SK-N-DZ (cell line): ENCODE measurements at places on chromosomes 7 and 10.

- DNase-seq, result no peak
These were observed 2.2 kb upstream of the MBLAC1 start for GRCh38 chr7:100124301-100125230.

DNA sequence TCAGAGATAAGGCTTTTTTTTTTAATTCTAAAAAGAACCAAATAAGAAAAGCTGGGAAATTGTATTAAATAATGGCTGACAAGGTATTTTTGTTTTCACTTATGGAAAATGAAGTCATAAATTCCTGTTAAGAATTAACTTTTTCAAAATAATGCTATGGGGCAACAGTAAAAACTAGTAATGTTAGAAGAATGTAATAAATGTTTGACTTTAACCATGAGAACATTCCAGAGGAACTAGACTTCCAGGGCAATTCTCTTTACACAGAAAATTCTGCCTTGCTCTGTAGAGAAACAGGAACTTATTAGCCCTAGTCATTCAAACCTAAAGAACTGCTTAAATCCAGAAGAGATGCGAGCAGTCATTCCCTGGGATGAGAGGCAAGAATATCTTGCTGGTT, 571.1 kb downstream of the IPMK start:
- DNase-seq, result no peak

- DNase-seq, result no peak
These were observed 239.8 kb upstream of the IGFBP3 start for GRCh38 chr7:46160861-46161260.

GRCh38 chr10:44116474-44116873, 268.4 kb downstream of the CXCL12 start:
- DNase-seq, result no peak

GRCh38 chr10:72353028-72353964, 1.4 kb downstream of the DNAJB12 start:
- peak; percentile 67 for DNase-seq

DNA sequence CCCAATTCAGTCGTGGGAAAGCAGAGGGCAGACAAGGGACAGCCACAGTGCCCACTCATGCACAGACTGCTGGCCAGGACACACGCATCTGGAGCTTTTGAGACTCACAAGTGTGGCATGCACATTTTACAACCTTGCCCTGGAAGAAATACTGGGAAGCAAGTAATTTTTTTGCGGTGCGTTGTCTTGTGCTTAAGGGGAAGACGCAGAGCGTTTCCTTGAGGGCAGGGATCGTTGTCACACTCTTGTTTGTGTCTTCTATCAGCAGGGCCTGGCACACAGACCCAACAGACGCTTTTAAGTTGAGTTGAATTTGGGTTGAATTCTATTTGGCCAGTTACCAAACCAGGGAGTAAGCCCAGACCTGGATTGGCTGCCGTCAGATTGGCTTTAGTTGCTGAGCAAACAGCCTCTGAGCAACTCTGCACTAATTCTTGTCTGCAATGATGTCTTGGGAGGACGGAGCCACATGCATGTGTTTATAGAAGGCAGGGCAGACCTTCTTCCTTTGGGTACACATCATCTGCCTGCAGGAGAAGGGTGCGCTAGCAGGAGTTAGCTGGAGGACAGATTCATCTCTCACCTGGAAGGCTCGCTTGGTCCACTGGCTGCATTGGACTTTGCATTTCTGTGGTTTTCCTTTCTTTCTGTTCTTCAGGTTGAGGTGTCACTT, 38.4 kb downstream of the IL2RA start:
- DNase-seq, result no peak

DNA sequence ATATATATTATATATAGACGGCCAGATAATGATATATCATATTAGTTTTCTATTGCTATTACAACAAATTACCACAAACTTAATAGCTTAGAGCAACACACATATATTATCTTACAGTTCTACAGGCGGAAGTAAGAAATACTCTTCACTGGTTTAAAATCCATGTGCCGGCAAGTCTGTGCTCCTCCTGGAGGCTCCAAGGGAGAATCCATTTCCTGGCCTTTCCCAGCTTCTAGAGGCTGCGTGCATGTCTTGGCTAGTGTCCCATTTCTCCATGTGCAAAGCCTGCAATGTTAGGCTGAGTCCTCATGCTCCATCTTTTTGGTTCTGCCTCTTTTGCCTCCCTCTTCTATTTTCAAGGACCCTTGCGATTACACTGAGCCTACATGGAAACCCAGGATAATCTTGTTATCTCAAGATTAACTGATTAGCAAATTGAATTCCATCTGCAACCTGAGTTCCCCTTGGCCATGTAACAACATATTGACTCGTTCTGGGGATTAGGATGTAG, 23.9 kb upstream of the PNLIPRP3 start:
- peak; percentile 90 for DNase-seq

GRCh38 chr10:131997366-131998049, 15.8 kb upstream of the BNIP3 start:
- no peak for DNase-seq

DNA sequence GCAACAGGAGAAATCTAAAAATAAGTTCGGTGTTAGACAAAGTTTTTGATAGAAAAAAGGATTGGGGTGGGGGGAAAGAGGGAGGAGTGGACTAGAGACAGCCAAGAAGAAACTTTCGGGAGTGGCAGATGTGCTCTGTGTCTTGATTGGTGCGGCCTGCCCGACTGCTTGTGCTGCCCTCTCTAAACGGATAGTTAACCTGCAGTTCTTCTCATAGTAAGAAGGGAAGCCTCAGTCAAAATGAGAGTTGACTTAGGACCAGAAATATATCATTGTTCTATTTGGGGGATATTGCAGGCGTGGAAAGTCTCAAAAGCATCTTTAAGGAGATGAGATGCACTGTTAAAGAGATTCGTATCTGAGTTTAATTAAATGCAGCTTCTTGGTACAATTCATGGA, 39.3 kb downstream of the UBE3C start:
- DNase-seq, result no peak

DNA sequence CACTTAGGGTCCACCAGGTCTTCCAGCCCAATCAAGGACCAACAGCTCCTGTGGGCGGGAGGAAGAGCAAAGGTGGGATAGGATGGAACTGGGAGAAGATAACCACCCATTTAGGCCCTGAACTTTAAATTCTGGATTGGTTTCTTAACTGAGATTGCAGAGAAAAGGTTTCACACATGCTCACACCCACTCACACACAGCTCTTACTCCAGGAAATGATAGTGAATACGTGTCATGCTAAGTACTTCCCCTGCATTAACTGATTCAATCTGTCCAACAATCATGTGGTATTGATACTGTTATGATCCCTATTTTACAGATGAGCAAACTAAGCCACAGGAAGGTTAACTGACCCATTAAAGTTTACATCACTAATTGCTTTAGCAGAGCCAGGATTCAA, 4.6 kb upstream of the CYP3A4 start:
- no peak for DNase-seq

DNA sequence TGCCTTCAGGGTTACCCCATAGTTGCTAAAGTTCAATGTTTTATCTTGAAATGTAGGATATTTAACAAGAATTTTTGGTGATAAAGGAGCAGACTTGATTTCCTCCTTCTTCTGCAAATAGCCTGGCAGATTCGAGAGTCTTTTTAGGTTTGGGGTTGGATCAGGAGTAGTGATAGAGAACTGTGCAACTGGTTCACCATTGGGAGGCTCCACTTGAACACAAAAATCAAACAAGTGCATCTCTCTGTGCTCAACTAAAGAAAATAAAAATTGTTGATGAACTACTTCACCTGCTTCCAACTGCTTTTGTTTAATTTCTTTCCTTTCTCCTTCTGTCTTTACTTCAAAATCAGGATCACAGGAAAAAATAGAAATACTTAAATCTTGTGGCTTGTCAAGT, 58.5 kb downstream of the MACC1 start:
- no peak for DNase-seq

- no peak for DNase-seq
These were observed 70.6 kb upstream of the ZNF746 start for GRCh38 chr7:149568218-149568617.

GRCh38 chr10:1376384-1376945, 320.3 kb downstream of the WDR37 start:
- no peak for DNase-seq

DNA sequence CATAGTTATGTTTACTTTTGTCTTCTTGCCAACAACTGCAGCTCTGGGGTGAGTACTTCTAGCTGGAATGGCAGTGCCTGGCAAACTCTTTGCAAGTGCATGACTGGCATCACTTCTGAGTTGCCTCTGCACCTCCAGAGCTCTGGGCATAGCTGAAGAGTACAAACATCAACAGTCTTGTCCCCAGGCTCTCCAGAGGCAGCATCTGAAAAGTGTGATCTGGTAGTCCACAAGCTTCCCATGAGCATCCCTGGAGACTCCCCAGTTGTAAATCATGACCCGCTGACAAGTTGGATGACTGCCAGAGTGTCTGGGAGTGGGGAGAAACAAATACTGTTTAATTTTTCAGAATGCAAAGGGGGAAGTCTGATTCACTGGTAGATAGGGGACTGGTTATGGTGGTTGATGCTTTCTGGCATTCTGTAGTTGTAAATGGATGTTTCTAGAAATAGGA, 138.9 kb upstream of the CDK13 start:
- peak; percentile 95 for DNase-seq

DNA sequence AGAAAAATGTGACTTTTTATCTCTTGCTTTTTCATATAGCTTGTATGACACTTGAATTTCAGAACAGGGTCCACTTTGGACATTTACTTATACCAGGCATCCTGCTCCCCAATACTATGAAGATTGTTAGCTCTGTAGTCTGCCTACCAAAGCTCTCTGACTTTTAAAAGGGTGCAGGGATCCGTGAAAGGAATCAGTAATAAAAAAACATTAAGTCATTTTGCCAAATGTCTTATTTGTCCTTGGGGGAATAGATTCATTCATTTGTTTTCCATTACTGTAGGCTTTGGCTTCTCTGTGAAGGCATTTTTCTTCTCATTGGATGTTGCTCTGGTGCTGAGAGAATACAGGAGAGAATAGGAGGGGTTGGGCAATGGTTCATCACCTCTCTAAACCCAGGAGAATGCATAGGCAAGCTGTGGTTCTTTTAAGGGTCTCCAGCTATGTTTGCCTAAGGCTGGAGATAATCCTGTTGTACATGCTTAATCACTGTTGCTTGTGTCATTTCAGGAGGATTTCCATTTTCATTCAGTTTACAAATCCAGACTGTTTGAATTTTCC, 103.5 kb downstream of the SRI start:
- no peak for DNase-seq

- no peak for DNase-seq
These were observed 531 bp downstream of the IKZF1 start for GRCh38 chr7:50304911-50305582.

GRCh38 chr7:93043385-93043985, 74.3 kb downstream of the SAMD9 start:
- no peak for DNase-seq

GRCh38 chr7:111987115-111987826, 218.9 kb downstream of the DOCK4 start:
- no peak for DNase-seq

GRCh38 chr10:10431422-10432066, 586.1 kb upstream of the CELF2 start:
- DNase-seq, result no peak

- no peak for DNase-seq
These were observed 96.4 kb downstream of the CUX1 start for GRCh38 chr7:101913851-101914250.

DNA sequence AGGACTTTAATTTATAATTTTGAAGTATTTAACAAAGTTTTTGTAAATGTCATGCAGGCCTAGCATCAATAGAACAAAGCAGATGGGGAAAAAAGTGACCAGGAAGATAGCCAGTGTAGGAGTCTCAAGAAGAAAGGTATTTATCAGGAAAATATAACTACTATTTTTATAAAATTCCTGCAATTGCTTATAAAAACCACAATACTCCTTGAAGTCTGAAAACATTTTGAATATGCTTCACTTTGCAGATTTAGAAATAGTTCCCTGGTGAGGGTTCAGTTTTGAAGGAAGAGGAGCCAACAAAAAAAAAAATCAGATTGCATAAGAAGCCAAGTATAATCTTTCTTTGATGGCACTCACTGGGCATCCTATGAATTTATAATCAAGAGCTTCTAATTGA, 34.1 kb downstream of the MTERF1 start:
- no peak for DNase-seq

- peak; percentile 19 for DNase-seq
These were observed at the start of gene IGFBP1 for GRCh38 chr7:45888185-45888992. Gene IGFBP1 (plus strand): TSS chr7:45888488. CDS start chr7:45888653, 165 bp downstream.

DNA sequence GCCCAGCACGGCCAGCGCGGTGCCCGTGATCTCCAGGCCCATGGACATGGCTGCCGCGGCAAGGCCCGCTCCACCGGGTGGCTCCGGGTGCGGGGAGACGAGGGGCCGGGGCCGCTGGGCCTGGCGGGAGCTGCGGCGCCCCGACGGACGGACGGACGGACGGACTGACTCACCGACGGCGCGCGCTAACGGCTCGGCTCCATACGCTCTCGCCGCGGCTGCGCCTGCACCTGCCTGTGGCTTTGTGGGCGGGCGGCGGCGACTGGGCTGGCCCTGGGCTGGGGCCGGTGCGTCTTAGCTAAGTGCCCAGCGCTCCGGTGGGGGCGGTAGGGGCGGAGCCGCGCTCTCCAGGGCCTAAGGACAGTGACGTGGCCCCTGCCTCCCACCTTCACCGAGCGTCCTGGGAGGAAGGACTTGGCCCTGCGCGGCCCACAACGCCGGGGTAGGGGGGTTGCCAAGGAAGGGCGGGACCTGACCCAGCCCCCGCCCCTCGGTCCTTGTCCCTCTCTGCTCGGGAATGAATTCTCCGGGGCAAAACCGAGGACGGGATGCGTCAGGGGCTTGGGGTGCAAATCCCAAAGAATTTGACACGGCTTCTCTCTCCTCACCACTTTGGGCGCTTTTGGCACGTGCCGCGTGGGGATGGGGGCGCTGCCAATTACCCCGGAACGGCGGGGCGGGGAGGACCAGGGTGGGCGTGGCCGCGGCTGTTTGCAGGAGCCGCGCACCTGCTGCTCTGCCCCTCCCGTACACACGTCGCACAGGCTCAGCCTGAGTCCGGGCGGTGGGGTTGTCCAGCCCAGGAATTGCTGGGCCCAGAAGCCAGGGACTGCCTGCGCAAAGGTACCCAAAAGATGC, at the start of gene CLDN3:
CLDN3 (minus strand) TSS at position 269 of the 858 bp plus-strand sequence; CDS start at position 48, 221 bp downstream.
- no peak for DNase-seq

GRCh38 chr10:111758593-111758992, 425.0 kb downstream of the GPAM start:
- no peak for DNase-seq

- peak; percentile 75 for DNase-seq
These were observed 250.9 kb downstream of the PTEN start for GRCh38 chr10:88114368-88114767.

DNA sequence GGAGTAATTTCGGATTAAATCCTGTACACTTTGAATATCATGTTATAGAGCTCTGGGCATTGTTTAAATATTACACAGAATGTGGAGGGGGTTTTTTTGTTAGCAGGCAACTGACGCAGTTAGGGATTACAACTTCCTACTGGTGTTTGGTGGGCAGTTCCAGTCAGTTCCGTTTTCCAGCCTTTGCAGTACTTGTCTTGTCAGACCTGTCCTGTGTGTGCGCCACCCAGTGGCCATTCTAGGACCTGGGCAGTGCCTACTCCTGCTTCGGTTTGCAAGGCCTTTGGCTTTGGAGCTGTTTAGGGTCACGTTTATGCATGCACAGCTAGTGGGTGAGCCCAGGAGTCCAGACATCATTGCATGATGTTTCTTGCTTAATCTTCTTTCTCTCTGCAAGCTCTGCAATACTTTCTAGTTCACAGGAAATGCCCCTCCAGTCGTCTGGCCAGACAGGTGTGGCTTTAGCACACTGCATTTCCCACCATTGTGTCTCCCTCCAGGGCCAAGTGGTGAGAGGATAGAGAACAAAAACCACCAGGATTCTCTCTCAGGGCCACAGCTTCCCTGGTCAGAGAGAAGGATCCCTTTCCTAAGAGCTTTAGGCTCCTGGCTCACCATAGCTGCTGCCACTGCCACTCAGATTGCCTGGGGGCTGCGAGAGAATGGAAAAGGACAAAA, 96.5 kb upstream of the TARP start:
- peak; percentile 71 for DNase-seq

GRCh38 chr7:141295367-141295895, 221.6 kb downstream of the TMEM178B start:
- peak; percentile 11 for DNase-seq
